ENCODE measurements at places on chromosomes 6 and 20. TPM values are rescaled to one million over a fixed set of nuclear protein-coding genes. Genes with fewer than 3 reads are reported as not detected.

Gene PTCRA
- not detected for total RNA-seq

DNA sequence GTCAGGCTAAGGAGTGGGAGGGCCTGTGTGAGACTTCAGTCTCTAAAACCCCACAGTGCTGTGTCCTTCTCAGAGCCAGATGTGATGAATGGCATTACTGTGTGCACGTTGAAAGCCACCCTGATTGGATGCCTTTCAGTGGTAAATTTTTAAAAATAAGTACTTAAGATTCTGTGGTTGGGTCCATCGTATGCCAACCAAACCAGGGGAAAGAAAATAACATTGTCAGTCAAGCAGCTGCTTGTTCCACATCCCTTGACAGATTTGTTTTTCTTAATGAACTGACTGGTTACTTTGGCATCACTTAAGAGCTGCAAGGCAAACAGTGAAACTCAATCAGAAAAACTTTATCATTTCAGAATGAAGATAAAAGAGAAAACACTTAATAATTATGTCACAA is 334.0 kb upstream of the NT5E start:
- DNase-seq: peak; percentile 50

DNA sequence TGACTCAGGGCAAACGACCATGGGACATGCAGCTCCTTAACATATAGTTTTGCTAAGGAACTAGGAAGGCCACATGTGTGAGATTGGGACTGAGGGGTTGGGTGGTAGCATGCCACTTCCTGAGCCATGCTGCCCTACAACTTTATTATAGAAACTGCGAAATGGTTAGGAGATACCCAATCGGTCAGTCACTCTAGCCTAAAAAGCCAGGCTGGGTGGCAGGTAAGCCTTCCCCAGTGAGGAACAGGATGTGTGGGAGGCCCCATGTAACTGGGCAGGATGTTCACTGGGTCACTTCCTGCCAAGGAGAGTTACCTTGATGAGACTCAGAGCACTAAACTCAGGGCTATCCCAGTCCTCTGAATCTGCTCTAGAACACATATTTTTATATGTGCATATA is 123.5 kb downstream of the MAP3K7 start:
- no peak for DNase-seq

Gene ATP9A
- 7.6 TPM for total RNA-seq

- no peak for DNase-seq
Measured at GRCh38 chr6:804771-805170, 111.8 kb upstream of the EXOC2 start.

DNA sequence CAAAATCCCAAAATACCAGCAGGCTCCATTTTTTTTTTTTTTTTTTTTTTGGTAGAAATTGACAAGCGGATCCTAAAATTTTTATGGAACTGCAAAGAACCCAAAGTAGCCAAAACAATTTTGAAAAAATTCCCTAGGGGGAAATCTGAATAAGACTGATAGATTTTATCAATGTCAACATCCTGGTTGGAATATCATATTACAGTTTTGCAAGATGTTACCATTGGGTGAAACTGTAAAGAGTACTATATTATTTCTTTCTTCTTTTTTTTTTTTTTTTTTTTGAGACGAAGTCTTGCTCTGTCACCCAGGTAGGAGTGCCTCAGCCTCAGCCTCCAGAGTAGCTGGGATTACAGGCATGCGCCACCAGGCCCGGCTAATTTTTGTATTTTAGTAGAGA is 29.4 kb upstream of the BEND3 start:
- no peak for DNase-seq

DNA sequence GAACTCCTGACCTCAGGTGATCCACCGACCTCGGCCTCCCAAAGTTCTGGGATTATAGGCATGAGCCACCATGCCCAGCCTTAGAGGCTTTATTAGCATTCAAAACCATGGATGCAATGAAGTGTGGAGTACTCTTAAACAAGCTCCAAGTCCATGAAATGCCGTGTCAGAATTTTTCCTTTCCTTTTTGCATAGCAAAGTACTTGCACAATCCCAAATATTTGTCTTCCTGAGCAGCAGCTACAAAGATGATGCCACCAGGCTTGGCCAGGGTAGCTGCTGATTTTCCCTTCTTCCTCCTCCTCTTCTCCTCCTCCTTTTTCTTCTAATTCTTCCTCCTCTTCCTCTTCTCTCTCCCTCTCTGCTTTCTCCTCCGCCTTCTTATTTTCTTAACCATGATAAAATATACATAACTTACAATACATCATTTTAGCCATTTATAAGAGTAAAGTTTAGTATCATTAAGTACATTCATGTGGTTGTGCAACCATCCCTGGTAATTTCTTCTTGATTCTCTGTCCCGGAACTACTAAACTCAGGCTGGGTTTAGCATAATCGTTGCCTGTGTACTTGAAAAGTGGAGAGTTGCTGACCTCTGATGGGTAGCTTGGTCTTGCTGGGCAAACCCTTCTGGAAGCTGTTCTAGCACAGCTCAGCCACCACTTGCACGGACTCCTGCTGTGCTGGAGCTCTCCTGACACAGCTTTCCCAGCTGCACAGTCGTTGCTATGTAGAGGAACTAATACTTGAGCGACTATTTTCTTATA is 20.3 kb downstream of the MUCL3 start:
- DNase-seq: peak; percentile 13

Gene CST7
- 5.4 TPM for total RNA-seq

DNA sequence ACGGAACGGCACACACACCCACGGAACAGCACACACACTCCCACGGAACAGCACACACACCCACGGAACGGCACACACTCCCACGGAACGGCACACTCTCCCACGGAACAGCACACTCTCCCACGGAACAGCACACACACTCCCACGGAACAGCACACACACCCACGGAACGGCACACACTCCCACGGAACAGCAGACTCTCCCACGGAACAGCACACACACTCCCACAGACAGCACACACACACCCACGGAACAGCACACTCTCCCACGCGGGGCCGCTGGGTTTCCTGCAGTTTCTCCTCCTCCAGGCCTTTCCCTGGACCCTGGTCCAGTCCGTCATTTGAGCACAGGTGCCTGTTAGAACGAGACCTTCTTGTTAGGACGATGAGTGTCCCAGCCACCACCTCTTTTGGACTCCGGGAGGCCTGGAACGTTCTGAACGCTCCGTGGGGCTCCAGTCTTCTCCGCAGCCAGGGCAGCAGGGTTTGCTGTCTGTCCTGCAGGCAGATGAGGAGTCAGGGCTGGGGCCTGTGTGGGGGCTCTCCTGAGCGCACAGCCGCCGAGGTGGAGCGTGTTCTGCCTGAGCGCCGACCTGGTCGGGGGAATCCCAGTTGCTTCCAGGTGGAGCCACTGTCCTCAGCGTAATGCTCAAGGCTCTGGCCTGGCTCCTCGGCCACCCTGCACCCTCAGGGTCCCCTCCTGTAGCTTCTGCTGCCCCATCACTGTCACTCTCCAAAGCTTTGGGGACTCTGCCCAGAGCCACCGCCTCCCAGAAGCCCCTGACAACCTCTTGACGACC is 17.6 kb upstream of the TNFRSF6B start:
- DNase-seq: no peak

Gene RCAN2
- 1.4 TPM for total RNA-seq

Gene FLOT1
- total RNA-seq: 168 TPM

DNA sequence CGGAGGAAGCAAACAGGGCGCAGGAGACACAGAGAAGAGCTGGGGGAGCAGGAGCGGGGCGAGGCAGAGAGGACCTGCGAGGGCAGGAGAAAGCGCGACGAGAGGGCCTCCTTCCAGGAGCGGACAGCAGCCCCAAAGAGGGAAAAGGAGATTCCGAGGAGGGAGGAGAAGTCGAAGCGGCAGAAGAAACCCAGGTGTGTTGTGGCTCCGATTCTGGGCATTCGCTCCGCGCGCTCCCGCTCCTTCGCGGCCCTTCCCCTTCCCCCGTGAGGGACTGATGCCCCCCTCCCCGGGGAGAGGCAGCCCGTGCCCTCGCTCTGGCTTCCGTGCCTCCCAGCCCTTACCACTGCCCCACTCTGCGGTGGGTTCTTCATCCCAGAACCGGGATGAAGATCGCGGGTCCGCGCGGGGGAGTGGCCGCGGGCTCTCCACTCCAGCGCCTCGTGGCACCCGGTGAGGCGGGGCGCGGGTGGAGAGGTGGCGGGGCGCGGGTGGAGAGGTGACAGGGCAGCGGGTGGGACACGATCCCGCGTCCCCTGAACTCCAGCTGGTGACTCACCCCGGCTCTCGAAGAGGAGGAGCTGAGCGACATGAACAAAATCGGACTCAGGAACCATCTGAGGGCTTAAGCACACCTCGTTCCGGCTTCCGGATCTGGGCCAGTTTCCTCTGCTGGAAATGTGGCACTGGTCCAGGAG is 22.4 kb downstream of the TMC2 start:
- DNase-seq: no peak

DNA sequence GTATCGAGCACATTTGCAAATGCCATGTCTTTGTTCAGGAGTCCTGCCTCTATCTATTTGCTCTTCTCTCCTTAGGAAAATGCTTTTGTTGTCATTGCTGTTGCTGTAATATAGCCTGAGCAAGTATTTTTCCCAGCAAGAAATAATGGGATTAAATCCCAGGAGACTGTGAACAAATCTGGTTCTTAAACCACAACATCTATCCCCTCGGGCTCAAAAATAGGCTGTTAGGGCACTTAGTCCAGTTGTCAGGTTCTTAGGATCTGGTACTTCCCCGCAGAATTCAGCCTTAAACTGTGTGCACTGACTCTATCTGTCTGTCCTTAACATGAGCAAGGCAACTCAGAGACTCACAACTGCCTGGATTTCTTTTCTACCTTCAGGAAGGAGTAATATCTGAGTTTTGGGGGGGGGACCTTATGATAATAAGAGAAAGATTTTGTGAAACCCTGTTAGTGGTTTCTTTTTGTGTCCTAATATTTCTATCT is 437.5 kb downstream of the HTR1B start:
- DNase-seq: peak; percentile 43

- no peak for DNase-seq
Measured at GRCh38 chr20:46808565-46808964, 86.1 kb upstream of the EYA2 start.

Gene PEDS1
- 51.8 TPM for total RNA-seq

DNA sequence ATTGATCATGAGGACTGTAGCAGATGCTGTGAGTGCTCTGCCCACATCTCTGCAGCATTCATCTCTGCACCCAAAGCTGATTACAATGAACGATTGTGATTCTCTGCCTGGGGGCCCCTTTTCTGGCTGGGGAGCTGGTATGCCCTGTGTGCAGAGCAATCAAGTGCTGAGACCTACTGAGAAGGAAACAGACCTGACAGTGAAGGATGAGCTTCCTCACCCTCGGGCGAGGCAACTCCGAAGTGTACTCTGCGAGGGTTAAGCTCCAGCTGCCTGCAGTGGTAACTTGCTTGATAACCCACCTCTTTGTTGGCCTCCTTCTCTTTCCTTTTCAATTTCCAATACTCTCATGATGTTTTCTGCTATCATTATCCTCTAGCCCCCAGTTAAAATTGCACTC is 289.7 kb upstream of the RNF24 start:
- no peak for DNase-seq

DNA sequence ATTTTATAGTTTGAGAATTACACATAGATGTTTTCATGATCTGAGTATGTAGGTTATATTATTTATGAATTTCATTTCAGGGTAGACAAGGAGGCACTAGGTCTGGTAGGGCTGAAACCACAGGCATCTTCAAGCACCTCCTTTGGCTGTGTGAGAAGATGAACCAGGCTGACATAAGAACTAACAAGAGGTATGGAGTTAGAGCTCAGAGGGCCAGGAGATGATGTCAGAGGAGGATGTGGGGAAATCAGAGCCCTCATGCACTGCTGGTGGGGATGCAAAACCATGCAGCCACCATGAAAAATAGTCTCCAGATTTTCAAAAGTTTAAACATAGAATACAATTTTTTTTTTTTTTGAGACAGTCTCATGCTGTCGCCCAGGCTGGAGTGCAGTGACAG is 13.6 kb upstream of the RIPOR3 start:
- no peak for DNase-seq

DNA sequence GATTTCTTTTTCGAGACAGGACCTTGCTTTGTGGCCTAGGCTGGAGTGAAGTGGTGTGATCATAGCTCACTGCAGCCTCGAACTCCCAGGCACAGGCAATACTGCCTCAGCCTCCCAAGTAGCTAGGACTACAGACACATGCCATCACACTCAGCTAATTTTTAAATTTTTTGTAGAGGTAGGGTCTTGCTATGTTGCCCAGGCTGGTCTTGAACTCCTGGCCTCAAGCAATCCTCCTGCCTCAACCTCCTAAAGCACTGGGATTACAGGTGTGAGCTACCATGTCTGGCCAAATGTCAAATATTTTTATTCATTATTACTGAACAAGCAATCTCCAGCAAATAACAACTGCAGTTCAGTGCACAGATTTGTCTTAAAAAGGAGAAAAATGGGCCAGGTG is 131.7 kb upstream of the IFNGR1 start:
- DNase-seq: no peak

Gene SIRPD
- total RNA-seq: not detected

GRCh38 chr6:107337191-107337741 is 122.1 kb downstream of the PDSS2 start:
- no peak for DNase-seq

- no peak for DNase-seq
Measured at GRCh38 chr6:163726037-163726695, 311.6 kb downstream of the QKI start.

Data from myocyte (in vitro differentiated cells).